ENCODE measurements at places on chromosomes 2 and 18.

DNA sequence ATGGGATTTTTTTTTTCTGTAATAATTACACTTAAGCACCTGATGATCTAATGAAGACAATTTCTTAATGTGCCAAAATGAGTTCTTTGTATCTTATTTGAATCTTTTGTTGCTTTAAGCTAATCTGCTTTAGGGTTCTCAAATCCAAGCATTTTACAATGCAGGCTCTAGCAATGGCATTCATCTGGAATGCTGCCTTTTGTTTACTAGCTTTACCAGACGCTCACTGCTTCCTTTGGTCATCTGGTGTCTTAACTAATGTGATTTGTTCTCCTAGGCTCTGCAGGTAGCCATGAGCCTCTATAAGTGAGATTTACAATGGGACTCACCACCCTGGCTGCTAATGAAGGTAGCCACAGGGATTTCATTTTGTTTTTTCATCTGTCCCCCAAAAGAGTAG is 100.3 kb downstream of the GREB1L start:
- no peak for DNase-seq

DNA sequence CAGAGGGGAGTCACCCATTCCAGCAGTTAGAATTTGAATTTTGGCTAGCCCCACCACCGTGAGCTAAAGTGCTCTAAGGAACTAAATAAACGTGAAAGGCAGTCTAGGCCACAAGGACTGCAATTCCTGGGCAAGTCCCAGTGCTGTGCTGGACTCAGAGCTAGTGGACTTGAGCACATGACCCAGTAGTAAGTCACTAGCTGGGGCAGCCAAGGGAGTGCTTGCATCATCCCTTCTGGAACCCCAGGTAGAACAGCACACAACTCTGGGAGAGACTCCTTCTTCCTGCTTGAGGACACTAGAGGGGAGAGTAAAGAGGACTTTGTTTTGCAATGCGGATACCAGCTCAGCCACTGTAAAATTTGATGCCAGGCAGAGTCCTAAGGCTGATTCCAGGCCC is 672.2 kb downstream of the CPS1 start:
- DNase-seq: no peak

DNA sequence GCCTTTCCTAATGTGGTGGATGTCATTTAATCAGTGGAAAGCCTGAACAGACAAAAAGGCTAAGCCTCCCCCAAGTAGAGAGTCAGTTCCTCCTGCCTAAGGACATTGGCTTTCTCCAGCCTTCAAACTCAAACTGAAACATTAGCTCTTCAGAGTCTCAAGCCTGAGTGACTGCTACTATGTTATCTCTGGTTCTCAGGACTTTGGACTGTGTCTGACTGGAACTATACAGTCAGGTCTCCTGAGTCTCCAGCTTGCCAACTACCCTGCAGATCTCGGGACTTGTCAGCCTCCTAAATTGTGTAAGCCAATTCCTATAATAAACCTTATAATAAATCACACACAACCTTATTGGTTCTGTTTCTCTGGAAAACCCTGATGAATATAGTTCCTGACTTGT is 12.6 kb downstream of the HYCC2 start:
- DNase-seq: no peak

- DNase-seq: no peak
Measured at GRCh38 chr2:223594831-223595230, 7.3 kb downstream of the SCG2 start.

DNA sequence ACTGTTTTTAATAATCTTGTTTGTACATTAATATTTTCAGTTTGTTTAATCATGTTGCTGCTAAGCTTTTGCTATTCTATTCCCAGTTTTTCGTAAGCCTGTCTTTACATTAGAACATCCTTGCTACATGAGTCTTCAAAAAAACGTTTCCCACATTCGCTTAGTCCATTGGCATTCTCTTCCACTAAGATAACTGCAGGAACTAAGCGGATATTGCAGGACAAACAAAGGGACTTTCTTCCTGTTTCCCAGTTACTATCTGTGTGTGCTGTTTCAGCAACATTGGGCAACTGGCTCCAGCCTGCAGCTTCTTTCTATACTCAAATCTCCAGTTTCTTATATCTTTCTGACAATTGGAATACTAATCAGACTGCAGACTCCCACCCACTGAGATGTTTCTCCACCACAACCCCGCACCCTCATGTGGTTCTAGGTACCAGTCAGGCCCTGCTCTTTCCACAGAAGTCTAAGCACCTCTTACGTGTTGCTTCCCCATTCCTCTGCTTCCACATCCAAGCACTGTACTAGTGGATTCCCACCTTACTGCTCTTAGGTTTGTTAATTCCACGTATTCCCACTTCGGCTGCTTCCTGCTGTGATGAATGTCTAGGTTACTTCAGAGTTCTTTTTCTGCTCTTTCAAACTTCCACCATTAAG is 420.3 kb downstream of the LRRTM4 start:
- no peak for DNase-seq

DNA sequence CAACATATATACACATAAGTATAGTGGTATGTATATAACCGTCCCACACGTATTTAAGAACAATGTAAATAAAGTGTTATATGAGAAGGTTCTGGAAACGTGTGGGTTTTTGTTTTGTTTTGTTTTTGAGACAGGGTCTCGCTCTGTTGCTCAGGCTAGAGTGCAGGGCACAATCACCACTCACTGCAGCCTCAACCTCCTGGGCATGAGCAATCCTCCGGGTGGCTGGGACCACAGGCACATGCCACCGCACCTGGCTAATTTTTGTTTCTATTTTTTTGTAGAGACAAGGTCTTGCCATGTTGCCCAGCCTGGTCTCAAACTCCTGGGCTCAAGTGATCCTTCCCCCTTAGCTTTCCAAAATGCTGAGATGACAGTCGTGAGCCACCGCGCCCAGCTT is 6.2 kb downstream of the ADAM17 start:
- DNase-seq: no peak

DNA sequence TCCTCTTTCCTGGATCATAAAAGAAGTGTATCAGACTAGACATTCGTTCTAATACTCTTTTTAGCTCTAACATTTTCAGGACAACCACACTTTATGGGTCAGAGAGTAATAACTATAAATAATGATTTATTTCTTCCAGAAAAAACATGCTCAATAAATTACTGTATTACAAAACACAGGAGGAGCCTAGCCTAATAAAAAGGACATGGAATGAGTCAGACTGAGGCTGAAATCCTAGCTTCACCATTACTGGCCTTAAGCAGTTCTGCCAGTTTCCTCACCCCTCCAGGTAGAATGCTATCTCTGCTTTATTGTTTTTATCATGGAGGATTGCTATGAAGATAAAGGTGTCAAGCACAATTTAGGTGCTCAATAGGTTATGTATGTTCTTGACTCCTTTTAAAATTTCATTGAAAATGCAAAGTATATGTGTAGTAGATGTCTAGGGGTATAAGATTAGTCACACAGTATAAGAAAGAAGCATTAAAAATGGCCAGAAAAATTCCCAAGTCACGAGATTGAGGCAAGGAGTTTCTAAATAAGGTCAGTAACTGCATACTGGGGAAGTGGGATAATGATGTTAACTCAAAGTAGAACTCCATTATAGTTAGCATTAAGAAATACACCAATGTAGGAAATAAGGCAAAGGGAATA is 105.5 kb upstream of the NEUROD1 start:
- no peak for DNase-seq

- no peak for DNase-seq
Measured at GRCh38 chr2:232043966-232044365, 82.5 kb downstream of the DIS3L2 start.

DNA sequence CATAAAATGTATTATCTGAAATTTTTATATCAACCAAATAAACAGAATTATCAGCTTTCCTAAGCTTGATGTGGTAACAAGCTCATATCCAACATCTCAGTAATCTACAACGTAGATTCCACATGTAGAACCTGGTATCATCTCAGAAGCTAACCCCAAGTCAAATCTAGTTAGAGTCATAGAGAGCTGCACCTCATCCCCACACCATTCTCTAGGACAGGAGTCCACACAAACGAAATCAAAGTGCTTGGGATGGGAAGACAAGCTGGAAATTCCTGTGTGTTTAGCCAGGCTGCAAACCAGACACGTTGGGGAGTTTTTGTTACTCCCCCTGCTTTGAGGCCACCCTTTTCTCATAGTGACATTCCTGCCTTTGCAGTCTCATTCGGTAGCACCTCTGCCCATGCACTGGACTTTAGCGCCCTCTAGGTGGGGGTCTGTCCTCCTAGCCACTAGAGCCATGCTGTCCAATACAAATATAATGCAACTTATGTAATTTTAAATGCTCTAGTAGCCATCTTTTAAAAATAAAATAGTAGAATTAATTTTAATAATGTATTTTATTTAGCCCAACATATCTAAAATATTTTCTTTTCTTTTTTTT is 28.1 kb upstream of the SATB2 start:
- no peak for DNase-seq

DNA sequence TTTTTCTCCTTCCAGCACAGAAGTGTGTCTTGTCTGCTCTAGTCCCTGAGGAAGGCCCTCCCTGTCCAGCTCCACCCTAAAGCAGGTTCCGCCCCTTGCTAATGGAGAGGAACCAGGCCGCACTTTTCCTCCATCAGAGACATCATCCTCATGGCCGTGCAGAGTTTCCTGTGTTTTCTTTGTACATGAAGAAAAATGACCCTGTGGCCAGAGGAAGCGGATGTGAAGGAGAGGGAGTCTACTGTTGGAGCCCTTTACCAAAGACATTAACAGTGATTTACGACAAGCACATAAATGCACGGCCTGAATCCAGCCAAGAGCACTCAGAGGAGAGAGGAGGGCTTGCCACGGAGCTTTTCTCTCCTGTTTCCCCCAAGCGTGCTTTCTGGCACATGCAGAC is 109.5 kb downstream of the RNF144A start:
- DNase-seq: no peak

- no peak for DNase-seq
Measured at GRCh38 chr2:179613701-179614100, 247.7 kb downstream of the ZNF385B start.

GRCh38 chr2:195648787-195649186 is 8.2 kb upstream of the SLC39A10 start:
- no peak for DNase-seq

GRCh38 chr2:215316336-215316735 is 4.5 kb downstream of the ATIC start:
- DNase-seq: no peak

DNA sequence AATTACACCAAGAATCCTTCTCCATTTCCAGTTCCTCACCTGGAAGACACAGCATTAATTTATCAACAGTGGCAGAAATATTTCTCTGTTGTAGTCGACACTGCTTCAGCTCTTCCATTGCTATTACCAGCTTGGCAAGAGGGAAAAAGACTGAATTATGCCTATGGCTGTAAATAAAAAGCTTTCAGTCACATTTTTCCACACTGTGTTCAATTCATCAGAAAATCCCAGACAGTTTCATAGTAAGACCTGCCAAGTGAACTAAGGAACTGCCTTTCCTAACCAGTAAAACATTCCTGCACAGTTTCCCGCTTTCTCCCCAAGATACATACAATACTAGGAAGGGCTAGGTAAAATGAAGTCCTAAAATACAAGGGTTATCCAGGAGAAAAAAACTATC is 94.7 kb downstream of the EXOC6B start:
- no peak for DNase-seq

- no peak for DNase-seq
Measured at GRCh38 chr2:206937555-206937954, 1.8 kb upstream of the CPO start.

DNA sequence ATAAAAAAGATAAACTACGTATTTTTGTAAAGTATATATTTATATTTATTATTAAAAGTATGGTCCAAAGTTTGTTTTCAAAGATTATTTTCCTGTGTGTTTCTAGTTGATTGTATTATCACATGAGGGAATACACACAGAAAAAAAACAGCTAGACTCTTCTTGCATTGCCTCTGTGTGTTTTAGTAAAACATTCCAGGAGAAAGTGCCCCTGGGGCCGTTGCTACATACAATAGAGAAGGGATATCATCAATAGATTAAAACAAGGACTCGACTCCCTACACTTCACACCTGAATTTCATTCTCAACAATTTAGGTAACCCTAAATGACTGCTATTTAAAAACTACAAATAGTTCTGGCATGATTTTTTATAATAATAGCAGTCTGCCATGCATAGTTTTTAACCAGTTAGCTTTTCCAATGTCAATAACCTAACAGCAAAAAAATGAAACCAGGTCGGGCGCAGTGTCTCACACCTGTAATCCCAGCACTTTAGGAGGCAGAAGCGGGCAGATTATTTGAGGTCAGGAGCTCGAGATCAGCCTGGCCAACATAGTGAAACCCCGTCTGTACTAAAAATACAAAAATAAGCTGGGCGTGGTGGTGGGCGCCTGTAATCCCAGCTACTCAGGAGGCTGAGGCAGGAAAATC is 171.3 kb downstream of the DNAH6 start:
- no peak for DNase-seq

DNA sequence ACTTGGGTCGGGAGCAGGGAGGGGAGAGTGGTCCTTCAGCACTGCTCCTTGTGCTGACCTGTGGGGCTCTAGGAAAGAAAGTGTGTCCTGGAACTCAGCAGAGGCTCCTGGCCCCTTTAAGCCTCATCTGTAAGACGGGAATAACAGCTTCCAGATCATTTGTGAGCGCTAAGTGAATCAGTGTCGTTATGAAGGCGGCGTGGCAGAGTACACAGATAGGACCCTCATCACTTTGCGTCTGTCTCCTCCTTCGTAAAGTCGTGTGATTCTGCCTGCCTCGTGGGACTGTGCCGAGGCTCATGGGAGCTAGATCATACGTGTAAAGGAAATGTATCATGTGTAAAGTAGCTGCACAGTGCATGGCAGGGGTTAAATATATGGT is 18.6 kb downstream of the COLEC11 start:
- DNase-seq: no peak

- DNase-seq: no peak
Measured at GRCh38 chr18:28666216-28666615, 489.3 kb upstream of the CDH2 start.

GRCh38 chr2:147913701-147914480 is 69.1 kb downstream of the ACVR2A start:
- DNase-seq: no peak

- DNase-seq: no peak
Measured at GRCh38 chr2:238561230-238561629, 134.5 kb downstream of the ASB1 start.

DNA sequence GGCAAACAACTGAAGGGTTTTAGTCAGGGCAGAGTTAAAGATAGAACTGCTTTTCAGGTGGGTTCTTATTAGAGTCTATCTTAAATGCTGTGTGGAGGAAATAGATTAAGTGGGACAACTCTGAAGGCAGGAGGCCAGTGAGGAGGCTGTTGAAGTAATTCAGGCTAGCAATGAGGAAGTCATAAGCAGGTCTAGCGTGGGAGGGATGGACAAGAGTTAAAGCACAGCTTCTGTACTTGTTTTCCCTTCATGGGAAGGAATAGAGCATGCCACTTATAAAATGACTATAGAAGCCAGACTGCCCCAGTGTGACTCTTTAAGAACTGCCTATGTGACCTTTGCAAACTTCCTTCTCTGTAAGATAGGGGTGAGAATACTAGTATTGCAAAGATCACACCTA is 202.0 kb upstream of the LRRTM1 start:
- DNase-seq: no peak

- no peak for DNase-seq
Measured at GRCh38 chr2:52639692-52640091, 1127.9 kb upstream of the CHAC2 start.

GRCh38 chr2:118319271-118319684 is 231.0 kb downstream of the INSIG2 start:
- no peak for DNase-seq

All from stimulated activated CD8-positive, alpha-beta memory T cell treated with anti-CD3 and anti-CD28 coated beads, Interleukin-15, amount 100 ng/mL, for 1 hour (primary cell).